ENCODE measurements at places on chromosomes 16 and 17. TPM values are rescaled to one million over a fixed set of nuclear protein-coding genes. Genes with fewer than 3 reads are reported as not detected.

Gene ABCA9
- 3.1 TPM for total RNA-seq

GRCh38 chr16:57925310-57925709 is 45.6 kb downstream of the CNGB1 start:
- no peaks in the 10 kb centered on the region for H3K36me3 ChIP-seq
- H3K4me3 ChIP-seq: no peak overlapping the region
- H3K27ac ChIP-seq: no peak overlapping the region

- H3K27me3 ChIP-seq: peaks cover 7% of the 10 kb centered on the region
- no peaks in the 10 kb centered on the region for H3K36me3 ChIP-seq
- DNase-seq: no peak
- no peak overlapping the region for H3K4me3 ChIP-seq
Measured at GRCh38 chr16:58498341-58499091, 1.4 kb upstream of the NDRG4 start.

DNA sequence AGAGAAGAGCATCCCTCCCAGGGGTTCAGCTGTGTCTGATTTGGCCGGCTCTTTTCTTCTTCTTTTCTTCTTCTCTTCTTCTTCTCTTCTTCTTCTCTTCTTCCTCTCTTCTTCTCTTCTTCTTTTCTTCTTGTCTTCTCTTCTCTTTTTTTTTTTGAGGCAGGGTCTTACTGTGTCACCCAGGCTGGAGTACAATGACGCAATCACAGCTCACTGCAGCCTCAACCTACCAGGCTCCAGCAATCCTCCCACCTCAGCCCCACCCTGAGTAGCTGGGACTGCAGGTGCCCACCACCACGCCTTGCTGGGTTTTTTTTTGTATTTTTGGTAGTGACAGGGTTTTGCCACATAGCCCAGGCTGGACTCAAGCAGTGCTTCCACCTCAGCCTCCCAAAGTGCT is 266.0 kb downstream of the SNX29 start:
- no peaks in the 10 kb centered on the region for H3K36me3 ChIP-seq
- H3K4me1 ChIP-seq: no peaks in the 10 kb centered on the region
- no peak for DNase-seq
- no peak overlapping the region for H3K4me3 ChIP-seq
